Right atrium auricular region (tissue), 2 donors: ENCODE measurements at places on chromosomes 2 and 18. TPM values are rescaled to one million over a fixed set of nuclear protein-coding genes. Genes with fewer than 3 reads are reported as not detected.

DNA sequence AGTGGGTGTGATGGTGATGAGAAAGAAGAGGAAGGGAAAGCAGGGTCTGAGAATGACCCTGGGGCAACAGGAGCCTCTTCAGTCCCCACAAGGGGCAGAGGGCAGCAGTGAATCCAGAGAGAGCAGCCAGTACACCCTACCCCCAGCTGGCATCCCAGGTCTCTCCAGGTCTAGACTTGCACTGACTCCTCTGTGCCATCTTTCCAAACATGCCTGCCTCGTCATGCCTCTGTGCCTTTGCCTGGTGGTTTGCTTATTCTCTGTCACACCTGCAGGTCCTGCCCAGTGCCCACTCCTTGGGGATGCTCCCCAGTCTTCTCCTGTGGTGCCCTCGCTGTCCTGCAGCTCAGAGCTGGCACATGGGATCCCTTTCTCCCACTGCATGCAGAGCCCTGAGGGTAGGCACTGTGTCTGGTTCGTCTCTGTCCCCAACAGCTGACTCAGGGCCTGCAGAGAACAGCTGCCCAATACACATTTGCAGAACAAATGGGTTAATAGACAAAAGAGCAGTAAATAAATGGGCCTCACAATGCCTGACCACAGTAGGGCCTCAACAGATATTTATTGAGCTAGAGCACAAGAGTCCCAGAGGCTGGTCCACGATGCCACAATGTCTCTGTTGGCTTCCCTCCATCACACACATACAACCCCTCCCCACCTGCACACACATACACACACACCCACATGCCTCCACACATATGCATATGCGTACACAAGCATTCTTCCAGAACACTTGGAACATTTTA is 89.8 kb downstream of the HS1BP3 start:
- no peak for DNase-seq

GRCh38 chr18:5508821-5509220 is 35.0 kb downstream of the EPB41L3 start:
- DNase-seq: no peak

GRCh38 chr2:19119326-19120001 is 239.0 kb downstream of the OSR1 start:
- no peak for DNase-seq

- DNase-seq: no peak
These were observed 171.4 kb upstream of the FSIP2 start for GRCh38 chr2:185567196-185567595.

DNA sequence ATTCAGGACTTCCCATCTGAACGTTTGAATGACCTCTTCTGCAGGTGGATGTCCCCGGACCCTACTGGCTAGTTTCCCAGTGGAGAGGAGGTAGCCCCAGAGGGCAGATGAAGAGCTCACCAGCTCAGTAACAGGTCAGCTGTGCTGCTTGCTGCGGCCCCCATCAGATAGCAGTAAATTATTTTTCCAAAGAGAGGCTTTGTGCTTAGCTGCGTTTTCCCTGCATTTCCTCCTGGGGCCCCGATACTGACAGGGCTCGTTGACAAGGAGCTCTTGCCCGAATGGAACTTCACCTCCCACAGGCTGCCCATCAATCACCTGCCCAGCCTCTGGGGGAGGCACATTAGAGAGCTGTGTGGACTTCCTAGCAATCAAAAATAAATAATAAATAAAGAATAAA is 185.8 kb downstream of the DOK6 start:
- DNase-seq: no peak

DNA sequence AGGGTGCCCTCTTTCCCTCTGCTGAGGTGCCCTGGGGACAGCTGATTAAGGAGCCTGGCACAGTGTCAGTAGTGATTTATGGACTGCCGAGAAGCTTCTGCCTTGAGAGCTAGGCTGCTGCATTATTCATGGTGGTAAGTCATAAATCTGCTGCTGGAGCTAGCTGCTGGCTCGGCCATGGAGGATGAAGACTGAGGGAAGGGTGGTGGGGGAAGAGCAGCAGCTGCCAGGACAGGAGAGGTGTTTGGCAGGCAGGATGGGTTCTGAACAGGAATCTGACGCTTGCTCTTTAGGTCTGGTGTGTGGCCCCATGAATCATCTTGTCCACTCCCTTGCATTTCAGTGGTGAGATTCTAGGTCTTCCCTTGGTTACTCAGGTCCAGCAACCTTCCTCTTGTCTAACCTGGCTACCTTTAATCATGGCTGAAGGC is 296.3 kb downstream of the DYSF start:
- DNase-seq: no peak

GRCh38 chr18:13392899-13393298 is 174.3 kb downstream of the LDLRAD4 start:
- DNase-seq: no peak

DNA sequence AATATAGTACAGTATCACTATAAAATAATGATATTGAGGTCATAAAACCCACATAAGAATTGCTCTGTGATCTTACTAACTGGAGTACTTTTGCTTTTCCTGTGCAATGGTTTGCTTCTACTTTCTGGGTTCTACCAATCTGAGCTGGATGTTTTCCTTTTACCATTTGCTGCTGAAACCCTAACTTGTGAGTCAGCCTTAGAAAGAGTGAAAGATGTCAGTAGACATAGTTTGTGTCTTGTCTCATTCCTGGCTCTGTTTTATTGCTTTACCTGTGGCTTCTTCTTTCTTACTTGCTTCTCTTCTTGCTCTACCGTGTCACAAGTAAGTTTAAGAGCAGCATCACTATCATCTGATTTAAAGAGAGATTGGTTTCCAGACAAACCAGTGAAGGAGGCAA is 61.0 kb downstream of the MBD2 start:
- DNase-seq: no peak

- no peak for DNase-seq
These were observed 80.8 kb downstream of the INPP5D start for GRCh38 chr2:233140978-233141377.

GRCh38 chr2:105403783-105404698 is 5.2 kb upstream of the FHL2 start:
- peak; percentile 61 for DNase-seq

DNA sequence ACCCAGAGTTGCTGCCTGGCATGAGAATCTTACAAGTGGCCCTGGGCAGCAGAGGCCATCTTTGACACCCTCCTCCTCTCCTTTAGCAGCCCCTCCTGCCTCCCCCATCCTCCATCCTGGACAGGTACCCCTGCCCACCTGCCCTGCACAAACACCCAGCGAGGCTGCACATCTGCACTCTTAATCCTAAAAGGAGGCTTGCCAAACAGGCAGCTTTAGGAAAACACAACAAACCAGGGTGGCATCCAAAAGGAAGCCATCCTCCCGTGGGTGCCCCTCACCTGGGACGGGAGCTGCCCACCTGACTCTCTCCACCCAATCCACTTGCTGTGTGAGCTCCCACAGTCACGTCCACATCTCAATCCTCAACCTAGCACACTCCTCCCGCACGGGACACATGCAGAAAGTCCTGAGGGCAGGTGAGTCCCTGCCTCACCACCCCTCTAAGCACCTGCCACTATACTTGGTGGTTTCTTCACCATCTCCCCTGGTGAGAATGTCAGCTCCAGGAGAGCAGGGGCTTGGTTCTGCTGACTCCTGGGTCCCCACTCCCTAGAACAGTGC is 5.8 kb downstream of the BIN1 start:
- DNase-seq: no peak

GRCh38 chr2:112151701-112152440 is 13.7 kb downstream of the FBLN7 start:
- peak; percentile 52 for DNase-seq

DNA sequence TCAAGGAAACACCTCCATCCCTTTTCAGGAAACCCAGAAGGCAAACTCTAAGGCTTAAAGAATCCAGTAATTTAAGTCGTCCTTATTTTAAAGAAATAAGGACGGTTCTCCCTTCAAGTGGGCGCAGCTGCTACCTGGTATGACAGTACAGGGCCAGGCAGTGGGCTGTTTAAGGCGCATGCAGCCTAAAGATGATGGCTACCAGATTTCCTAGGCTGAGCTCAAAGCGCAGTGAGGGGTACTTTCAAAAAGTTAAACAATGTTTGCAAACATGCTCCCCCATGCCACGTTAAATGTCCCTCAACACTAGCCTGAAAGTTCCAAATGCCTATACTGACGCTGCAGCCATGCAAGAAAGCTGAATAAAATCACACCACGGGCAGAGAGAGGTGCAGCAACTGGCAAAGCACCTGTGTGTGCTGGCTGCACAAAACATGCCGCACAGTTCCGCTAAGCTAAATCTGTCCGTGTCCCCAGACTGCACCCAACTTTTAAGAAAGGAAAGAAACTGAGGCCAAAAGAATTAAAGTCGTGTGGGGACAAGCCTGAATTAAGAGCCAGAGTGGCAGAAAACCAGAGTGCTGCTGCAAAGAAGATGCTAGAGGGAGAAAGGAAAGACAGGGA is 583 bp downstream of the HIBCH start:
- no peak for DNase-seq

- DNase-seq: no peak
These were observed 477.0 kb upstream of the MEIS1 start for GRCh38 chr2:65957886-65958285.

DNA sequence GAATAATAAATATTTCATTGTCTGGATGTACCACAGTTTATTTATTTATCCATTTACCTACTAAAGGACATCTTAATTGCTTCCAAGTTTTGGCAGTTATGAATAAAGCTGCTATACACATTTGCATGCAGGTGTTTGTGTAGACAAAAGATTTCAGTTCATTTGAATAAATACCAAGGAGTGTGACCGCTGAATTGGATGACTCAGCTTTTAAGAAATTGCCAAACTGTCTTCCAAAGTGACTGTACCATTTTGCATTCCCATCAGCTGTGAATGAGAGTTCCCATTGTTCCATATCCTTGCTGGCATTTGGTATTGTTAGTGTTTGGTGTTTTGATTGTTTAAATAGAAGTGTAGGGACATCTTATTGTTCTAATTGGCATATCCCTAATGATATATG is 36.2 kb upstream of the FMNL2 start:
- no peak for DNase-seq

GRCh38 chr2:120936476-120937334 is 201.0 kb downstream of the GLI2 start:
- DNase-seq: no peak

GRCh38 chr18:48663096-48663930 is 124.5 kb downstream of the CTIF start:
- no peak for DNase-seq

GRCh38 chr2:31238126-31238905 is 4.4 kb downstream of the EHD3 start:
- DNase-seq: peak; percentile 54

DNA sequence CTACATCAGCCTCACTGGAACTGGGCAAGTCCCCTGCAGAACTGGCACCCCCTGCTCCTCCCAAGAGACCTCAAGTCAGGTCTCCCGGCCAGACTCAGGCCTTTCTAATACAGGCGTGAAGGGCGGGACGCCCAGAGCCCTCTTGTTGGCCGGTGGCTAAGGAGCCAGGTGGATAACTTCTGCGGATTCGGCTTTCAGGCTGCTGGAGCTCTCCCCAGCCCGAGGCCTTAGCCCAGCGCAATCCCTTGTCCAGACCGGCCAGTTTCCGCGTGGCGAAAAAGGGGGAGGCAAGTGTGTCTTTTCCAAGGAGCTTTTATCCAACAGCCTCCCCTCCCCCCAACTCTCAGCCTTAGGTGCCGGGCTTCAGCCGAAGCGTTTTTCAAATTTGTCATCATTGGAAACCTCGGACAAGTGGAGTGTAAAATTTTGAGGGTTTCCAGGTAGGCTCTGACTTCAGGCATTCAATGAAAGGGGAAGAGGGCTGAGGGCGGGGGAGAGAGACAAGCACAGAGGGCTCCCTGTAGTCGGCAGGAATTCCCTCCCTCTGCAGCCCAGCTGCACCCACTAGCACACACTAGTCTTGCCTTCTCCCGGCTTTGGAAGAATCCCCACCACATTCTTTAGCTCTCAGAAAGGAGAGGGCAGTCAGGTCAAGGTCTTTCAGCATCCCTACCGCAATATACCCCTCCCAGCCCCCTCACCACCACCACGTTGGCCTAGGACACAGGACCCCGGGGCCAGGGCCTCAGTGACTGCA is 9.5 kb upstream of the SATB2 start:
- no peak for DNase-seq

DNA sequence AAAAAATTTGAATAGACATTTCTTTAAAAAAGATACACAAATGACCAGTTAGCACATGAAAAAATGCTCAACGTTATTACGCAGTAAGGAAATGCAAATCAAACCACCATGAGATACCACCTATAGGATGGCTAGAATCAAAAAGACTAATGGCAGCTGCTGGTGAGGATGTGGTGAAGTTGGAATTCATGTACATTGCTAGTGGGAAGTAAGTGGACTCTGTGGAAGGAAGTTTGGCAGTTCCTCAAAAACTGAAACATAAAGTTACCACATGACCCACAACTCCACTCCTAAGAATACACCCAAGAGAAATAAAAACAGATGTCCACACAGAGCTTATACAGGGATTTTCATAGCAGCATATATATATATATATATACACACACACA is 51.2 kb downstream of the MBP start:
- DNase-seq: no peak

GRCh38 chr18:61286867-61287266 is 46.4 kb upstream of the CDH20 start:
- no peak for DNase-seq

LYG2 gene
- total RNA-seq: not detected

SCN1A gene
- total RNA-seq: 0.44 TPM

OBSL1 gene
- total RNA-seq: 150 TPM

SH3BP4 gene
- total RNA-seq: 34.5 TPM

TXNDC2 gene
- total RNA-seq: not detected
